Activated T-cell treated with anti-CD3 and anti-CD28 coated beads, Interleukin-2, amount 50 U/mL, for 72 hours (primary cell): ENCODE measurements at places on chromosomes 16 and 17. TPM values are rescaled to one million over a fixed set of nuclear protein-coding genes. Genes with fewer than 3 reads are reported as not detected.
A peak's percentile ranks its signal among the peaks of the same experiment; 100 is the strongest.

Gene TLCD1
- total RNA-seq, result 5.2 TPM

Gene KRTAP1-5
- total RNA-seq, result not detected

DNA sequence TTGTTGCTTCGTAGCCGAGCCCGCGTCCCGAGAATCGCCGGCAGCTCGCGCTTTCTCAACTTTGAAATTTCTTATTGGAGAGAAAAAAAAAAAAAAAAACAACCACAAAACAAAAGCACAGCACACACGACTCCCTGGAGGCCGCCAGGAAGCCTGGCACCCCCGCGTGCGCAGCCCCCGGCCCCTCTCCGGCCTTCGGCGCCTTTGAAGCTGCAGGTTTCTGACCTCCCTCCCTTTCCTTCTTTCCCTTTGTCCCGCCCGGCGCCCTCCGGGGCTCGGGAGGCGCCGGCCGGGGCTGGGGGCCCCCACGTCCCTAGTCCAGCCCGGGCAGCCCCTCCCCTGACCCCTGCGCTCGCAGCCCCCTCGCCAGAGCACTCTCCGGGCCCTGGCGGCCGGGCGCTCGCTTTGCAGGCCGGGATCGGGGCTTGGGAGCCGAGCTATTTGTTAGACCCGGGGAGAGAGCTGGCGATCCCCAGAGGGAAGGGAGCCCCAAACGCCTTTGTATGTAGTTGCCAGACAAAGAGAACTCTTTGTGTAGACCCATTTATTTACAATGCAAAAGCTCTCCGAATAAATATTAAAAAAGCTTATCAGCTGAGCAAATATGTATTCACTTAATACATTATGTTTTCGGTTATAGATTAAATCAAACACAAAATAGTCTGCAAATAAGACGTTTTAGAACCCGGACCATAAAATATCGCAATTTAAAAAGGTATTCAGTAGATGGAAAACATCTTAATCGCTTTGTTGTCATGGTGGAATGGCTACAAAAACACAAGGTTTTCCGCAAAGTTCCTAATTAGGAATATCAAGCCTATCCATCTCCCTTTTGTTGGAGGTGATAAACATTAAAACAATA, 2.3 kb downstream of the BAHCC1 start:
- peak; percentile 47 for DNase-seq

GRCh38 chr16:75262104-75262799, 10.8 kb upstream of the BCAR1 start:
- no peak for DNase-seq
